CD4-positive, CD25-positive, alpha-beta regulatory T cell (primary cell): ENCODE measurements at places on chromosomes 1 and 21.
A peak's percentile ranks its signal among the peaks of the same experiment; 100 is the strongest.

DNA sequence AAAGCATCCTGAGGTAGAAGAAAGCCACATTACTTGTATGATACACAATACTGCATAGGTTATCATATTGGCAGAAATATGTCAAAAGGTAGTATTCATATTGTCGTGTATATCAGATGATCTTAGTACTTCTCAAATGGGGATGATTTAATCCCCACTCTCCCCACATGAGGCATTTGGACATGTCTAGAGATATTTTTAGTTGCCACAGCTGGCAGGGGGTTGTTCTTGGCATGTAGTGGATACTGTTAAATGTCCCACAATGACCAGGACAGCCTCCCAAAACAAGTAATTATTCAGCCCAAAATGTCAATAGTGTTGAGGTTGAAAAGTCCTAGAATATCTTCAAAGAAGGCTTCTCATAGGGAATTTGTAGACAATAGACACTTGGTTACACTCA, 162.8 kb downstream of the NEGR1 start:
- DNase-seq = no peak

GRCh38 chr1:15850471-15851001, 3.0 kb downstream of the SPEN start:
- DNase-seq = no peak

GRCh38 chr1:105087506-105087905, 1337.8 kb downstream of the AMY1C start:
- no peak for DNase-seq

DNA sequence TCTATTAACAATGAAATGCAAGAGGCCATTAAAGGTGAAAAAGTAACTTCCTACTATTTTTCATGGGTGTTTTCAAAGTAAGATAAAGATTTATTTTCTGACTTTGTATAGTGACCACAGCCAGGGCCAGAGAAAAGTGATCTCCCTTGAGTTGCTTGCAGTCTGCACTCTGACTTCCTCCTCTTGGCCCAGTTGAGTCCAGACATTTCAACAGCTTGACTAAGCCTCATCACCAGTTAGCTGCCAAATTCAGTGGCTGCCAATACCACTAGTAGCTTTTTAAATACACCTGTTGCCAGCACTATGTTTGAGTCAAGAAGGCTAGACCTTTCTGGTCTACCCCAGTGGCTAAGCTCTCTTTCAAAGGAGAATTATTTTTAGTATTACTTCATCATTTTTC, 3.7 kb upstream of the NEK7 start:
- no peak for DNase-seq

- no peak for DNase-seq
Observed at GRCh38 chr1:156756355-156756754, 4.9 kb upstream of the HDGF start.

GRCh38 chr1:90707363-90707710, 9.8 kb downstream of the BARHL2 start:
- no peak for DNase-seq

- DNase-seq = no peak
Observed at GRCh38 chr21:35989138-35989735, 71.1 kb downstream of the SETD4 start.

DNA sequence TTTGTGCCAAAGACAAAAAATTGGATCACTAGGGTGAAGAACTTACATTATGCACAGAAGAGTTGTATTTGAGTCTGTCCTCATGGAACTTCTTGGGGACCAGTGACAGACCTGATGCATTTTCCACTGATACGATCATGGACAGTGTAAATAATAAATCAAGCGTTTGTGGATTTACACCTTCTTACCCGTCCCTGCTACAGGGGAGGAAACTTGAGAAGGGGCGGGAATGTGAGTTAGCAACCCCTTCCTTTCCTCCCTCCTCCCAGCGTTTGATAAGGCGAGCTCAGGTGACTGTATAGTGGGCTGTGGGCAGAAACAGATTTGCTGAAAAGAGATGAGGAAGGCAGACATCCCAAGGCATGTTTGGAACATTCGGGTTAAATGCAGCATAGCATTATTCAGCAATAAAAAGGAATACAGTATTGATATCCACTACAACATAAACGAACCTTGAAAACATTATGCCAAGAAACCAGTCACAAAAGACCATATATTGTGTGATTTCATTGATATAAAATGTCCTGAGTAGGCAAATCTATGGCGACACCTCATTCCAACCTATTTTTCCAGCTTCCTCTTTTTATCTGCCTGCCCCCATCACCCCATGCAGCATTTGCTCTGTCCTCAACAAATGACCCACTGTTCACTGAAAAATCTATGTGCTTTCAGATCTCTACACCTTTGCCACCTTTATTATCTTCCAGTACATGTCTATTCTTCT, 128.7 kb downstream of the ZZZ3 start:
- no peak for DNase-seq

DNA sequence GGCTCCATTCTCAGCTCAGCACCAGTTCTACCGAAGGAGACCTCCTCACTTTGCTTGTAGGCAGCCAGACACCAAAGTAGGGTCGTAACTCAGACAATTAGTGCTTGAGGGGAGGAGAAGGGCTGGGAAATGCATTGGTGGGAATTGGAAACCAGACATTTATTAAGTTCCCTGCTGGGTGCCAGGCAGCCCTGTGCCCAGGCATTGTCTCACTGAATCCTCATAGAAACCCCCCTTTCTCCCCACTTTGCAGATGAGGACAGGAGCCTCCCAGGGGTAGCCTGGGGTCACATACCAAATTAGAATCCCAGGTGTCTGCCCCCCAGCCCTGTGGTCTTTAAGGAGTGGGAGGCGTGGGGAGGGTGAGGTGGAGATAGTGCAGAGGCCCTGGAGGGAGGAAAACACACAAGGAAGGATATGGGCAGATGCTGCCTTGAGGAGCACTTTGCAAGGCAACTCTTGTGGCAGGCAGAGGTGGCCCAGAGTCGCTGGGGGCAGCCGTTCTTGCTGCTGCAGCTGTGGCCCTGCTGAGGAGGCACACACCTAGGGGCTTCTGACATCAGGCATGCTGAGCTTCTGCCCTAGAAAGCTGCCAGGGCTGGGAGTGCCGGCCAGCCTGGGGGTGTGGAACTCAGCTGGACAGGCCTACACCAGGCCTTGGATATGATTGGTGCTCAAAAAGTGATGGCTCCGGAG, 29.4 kb downstream of the CDK18 start:
- no peak for DNase-seq

DNA sequence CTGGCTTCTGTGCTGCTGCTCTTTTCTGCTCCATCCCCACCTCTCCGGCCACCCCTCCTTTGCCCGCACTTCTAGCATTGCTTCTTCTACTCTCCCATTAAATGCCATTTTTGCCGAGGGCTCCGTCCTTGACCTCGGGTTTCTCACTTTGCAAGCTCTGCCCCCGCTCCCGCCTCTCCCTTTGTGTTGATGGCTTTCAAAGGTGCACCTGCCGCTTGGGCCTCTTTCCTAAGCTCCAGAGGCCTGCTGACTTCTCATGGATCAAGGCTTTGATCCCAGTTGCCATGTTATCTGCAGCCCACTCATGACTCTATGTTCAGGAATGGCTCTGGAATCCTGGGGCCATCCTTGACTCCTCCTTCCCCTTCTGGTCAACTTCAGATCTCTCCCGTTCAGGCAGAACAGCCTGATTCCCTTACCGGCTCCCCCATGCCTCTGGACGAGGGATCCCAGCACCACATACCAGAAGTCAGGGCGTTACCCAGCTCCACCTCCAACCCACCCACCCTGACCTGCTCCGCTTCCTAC, 54.3 kb downstream of the TLR5 start:
- DNase-seq = no peak

DNA sequence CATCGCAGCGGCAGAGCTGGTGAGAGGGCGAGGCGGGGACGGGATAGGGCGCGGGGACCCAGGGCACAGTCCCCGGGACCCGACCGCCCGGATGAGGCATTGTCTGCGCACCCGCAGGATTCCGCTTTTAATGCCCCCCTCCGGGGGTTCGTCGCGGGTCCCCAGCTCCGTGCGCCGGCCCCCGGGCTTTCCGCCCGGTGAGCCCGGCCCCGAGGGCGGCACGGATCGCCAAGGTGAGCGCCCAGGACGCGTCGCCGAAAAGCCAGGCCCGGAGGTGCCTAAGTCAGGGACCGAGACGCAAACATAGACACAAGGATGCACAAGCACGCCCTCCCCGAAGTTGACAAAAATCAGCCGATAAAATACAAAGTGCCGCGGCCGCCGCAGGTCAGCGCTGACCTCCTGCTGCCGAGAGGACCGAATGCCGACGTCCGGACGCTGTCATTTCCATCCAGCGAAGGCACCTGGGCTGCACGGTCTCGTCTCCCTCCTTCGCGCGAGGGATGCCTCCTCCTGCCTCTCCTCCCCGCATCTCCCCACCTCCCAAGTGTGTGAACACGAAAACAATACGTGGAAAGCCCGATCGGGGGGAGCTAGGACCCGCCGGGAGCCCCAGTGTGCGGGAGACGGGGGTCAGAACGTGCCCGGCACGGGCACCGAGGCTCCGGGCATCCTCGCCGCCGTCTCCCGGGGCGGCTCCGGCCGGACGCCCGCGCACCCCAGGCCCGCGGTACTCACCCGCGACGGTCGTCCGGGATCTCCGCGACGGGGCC, 101.1 kb upstream of the SOD1 start:
- DNase-seq = peak; percentile 49

DNA sequence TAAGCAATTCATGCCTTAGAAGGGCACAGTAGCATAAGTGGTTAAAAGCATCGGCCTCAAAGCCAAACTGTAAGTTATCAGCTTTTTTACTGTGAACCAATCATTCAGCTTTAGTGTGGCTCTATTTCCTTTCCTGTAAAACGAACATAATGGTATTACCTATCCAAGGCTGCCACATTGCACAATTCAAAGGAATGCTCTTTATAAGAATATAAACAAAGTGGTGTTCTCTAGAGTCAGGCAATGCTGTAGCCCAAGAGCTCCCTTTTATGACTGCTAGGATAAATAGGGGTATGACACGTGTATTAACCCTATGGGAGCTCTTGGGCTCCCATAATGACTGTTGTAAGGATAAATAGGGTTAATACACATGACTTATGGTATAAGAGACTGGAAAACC, 25.4 kb downstream of the INTS7 start:
- no peak for DNase-seq

- no peak for DNase-seq
Observed at GRCh38 chr1:53678938-53679825, 59.8 kb downstream of the GLIS1 start.

DNA sequence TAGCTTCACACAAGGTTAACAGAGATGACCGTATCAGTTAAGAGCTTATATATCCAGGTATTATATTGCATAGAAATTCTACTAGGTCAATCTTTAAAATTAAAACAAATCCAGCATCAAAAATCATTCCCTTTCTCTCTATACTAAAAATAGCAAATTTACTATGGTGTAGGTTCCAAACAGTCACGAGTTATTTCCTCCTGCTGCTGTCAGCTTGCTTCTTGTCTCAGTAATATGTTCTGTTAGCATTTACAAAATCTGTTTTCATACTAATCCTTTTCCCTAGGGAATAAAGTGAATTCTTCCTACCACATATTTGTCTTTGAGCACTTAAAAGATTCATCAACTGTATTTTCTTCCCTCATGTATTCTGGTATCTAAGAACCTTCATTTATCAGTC, 2.5 kb downstream of the WDR26 start:
- DNase-seq = no peak
